Prostate gland (tissue), 2 donors: ENCODE measurements at places on chromosomes 16 and 17. TPM values are rescaled to one million over a fixed set of nuclear protein-coding genes. Genes with fewer than 3 reads are reported as not detected.
A peak's percentile ranks its signal among the peaks of the same experiment; 100 is the strongest.

GRCh38 chr17:43515656-43516055 is 30.5 kb downstream of the ETV4 start:
- no peak for DNase-seq
- H3K36me3 ChIP-seq: peaks cover 4% of the 10 kb centered on the region
- no peak overlapping the region for H3K4me3 ChIP-seq
- H3K27ac ChIP-seq: no peak overlapping the region
- no peaks in the 10 kb centered on the region for H3K27me3 ChIP-seq

DNA sequence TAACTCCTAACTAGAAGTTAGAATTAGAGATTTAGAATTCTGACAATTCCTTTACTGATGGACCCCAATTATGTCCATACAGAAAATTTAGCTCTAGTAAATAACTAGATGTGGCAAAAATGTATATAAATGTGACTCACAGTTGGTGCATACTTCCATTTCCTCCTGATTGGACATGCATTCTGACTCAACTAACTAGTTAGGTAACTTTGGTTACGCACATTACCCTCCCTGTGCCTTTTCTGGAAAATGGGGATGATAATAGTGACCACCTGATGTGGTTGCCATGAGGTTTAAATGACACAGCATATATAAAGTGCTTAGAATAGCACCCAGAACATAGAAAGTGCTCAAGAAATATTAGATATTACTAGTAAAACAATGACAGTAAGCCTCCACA is 550.0 kb upstream of the SALL1 start:
- H3K4me1 ChIP-seq: no peaks in the 10 kb centered on the region
- H3K27me3 ChIP-seq: no peaks in the 10 kb centered on the region
- no peak overlapping the region for H3K4me3 ChIP-seq
- no peak for DNase-seq
- no peaks in the 10 kb centered on the region for H3K36me3 ChIP-seq

DNA sequence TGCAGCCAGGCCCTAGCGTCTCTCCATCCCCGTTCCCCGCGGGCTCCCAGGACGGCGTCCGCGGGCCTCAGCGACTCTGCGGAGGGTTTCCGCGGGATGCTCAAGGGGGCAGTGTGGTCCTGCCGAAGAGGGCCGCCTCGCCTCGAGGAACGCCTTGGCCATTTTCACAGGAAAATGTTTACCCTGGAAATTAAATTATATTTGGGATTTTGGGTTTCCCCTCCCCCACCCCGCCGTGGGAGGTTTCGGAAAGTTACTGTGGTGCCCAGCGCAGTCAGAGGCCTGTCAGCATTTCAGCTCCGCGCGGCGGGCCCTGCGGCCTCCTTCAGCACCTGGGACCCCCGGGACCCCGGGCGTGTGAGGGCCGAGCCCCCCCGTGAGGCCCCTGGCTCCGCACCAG is 94.5 kb downstream of the PCTP start:
- peak; percentile 20 for DNase-seq
- H3K4me3 ChIP-seq: no peak overlapping the region
- H3K27ac ChIP-seq: no peak overlapping the region
- H3K4me1 ChIP-seq: no peaks in the 10 kb centered on the region
- no peaks in the 10 kb centered on the region for H3K27me3 ChIP-seq

DNA sequence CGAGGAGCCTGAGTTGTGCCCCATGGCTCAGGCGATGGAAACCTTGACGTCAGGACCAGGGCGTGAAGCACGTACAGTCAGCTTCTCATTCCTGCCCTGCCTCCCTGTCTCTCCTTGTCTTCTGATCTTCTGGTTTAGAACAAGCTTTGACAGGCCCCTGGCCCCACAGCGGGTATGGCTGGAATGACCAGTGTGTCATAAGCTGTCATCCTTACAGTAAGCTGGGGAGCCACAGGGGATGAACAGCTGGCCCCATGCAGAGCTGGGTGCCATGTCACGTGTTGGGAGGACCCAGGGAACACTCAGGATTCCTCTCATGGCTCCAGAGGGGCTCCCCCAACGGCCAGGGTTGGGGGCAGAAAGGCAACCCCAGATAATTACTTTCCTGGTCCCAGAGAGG is 157.6 kb upstream of the PLCG2 start:
- no peaks in the 10 kb centered on the region for H3K36me3 ChIP-seq
- no peaks in the 10 kb centered on the region for H3K27me3 ChIP-seq
- peak; percentile 60 for DNase-seq
- peaks cover 10% of the 10 kb centered on the region for H3K4me1 ChIP-seq
- H3K27ac ChIP-seq: no peak overlapping the region

GRCh38 chr16:85413691-85414663 is 199.1 kb upstream of the GSE1 start:
- H3K36me3 ChIP-seq: no peaks in the 10 kb centered on the region
- H3K4me1 ChIP-seq: peaks cover 3% of the 10 kb centered on the region
- no peaks in the 10 kb centered on the region for H3K27me3 ChIP-seq
- H3K27ac ChIP-seq: no peak overlapping the region

GRCh38 chr17:49789243-49789578 is 730 bp downstream of the KAT7 start:
- H3K36me3 ChIP-seq: peaks cover 6% of the 10 kb centered on the region
- H3K4me3 ChIP-seq: peak overlapping the region; percentile 94
- peaks cover 11% of the 10 kb centered on the region for H3K4me1 ChIP-seq
- no peak for DNase-seq
- H3K27ac ChIP-seq: peak overlapping the region; percentile 100

- H3K27ac ChIP-seq: no peak overlapping the region
- no peaks in the 10 kb centered on the region for H3K36me3 ChIP-seq
- H3K27me3 ChIP-seq: no peaks in the 10 kb centered on the region
- no peak overlapping the region for H3K4me3 ChIP-seq
These were observed 412.8 kb downstream of the KIF2B start for GRCh38 chr17:54235571-54235970.

- H3K27me3 ChIP-seq: no peaks in the 10 kb centered on the region
- no peak for DNase-seq
- peaks cover 12% of the 10 kb centered on the region for H3K4me1 ChIP-seq
- no peak overlapping the region for H3K27ac ChIP-seq
These were observed 59.2 kb downstream of the TBC1D16 start for GRCh38 chr17:79976451-79976850.

GRCh38 chr17:50638966-50639713 is 4.5 kb downstream of the ABCC3 start:
- H3K36me3 ChIP-seq: no peaks in the 10 kb centered on the region
- no peaks in the 10 kb centered on the region for H3K27me3 ChIP-seq
- H3K4me1 ChIP-seq: peaks cover 13% of the 10 kb centered on the region
- no peak overlapping the region for H3K4me3 ChIP-seq
- DNase-seq: peak; percentile 96

GRCh38 chr16:81994485-81994884 is 16.8 kb downstream of the SDR42E1 start:
- no peak for DNase-seq
- no peaks in the 10 kb centered on the region for H3K4me1 ChIP-seq
- no peak overlapping the region for H3K27ac ChIP-seq
- H3K27me3 ChIP-seq: no peaks in the 10 kb centered on the region
- H3K4me3 ChIP-seq: no peak overlapping the region

DNA sequence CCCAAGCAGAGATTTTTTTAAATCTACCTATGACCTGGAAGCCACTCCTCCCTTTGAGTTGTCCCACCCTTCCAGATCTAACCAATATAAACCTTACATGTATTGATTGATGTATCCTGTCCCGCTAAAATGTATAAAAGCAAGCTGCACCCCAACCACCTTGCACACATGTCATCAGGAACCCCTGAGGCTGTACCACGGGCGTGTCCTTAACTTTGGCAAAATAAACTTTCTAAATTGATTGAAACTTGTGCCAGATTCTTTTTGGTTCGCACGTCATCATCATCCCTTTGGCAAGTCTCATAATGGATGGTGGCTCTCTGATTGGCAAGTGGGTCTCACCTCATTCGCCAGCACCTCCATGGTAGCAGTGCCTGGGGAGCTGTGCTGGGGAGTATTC is 60.2 kb downstream of the CNGB1 start:
- H3K4me3 ChIP-seq: no peak overlapping the region
- no peaks in the 10 kb centered on the region for H3K27me3 ChIP-seq
- no peak overlapping the region for H3K27ac ChIP-seq
- no peak for DNase-seq

GRCh38 chr17:78176548-78177025 is 8.2 kb downstream of the SYNGR2 start:
- H3K4me1 ChIP-seq: peaks cover 18% of the 10 kb centered on the region
- DNase-seq: peak; percentile 73
- H3K27ac ChIP-seq: no peak overlapping the region
- H3K4me3 ChIP-seq: no peak overlapping the region

DNA sequence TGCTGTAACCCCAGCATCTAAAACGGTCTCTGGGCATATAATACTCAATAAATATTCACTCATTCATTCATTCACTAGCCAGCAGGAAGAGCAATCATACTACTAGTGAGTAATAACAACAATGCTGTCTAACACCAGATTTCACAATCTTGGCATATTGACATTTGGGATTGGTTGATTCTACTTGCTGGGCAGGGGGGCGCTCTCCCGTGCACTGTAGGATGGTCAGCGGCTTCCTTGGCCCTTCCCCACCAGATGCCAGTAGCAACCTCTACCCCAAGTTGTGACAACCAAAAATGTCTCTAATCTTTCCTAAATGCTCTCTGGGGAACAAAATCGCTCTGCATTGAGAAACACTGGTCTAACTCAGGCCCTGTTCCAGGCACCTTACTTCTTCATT is 20.7 kb downstream of the WFDC1 start:
- DNase-seq: no peak
- H3K4me3 ChIP-seq: no peak overlapping the region
- no peaks in the 10 kb centered on the region for H3K4me1 ChIP-seq
- no peaks in the 10 kb centered on the region for H3K27me3 ChIP-seq
- H3K27ac ChIP-seq: no peak overlapping the region

- peak; percentile 41 for DNase-seq
- H3K36me3 ChIP-seq: no peaks in the 10 kb centered on the region
- H3K4me1 ChIP-seq: peaks cover 10% of the 10 kb centered on the region
- no peaks in the 10 kb centered on the region for H3K27me3 ChIP-seq
- peak overlapping the region; percentile 70 for H3K27ac ChIP-seq
These were observed 4.8 kb downstream of the ATP2A3 start for GRCh38 chr17:3959295-3959899.

DNA sequence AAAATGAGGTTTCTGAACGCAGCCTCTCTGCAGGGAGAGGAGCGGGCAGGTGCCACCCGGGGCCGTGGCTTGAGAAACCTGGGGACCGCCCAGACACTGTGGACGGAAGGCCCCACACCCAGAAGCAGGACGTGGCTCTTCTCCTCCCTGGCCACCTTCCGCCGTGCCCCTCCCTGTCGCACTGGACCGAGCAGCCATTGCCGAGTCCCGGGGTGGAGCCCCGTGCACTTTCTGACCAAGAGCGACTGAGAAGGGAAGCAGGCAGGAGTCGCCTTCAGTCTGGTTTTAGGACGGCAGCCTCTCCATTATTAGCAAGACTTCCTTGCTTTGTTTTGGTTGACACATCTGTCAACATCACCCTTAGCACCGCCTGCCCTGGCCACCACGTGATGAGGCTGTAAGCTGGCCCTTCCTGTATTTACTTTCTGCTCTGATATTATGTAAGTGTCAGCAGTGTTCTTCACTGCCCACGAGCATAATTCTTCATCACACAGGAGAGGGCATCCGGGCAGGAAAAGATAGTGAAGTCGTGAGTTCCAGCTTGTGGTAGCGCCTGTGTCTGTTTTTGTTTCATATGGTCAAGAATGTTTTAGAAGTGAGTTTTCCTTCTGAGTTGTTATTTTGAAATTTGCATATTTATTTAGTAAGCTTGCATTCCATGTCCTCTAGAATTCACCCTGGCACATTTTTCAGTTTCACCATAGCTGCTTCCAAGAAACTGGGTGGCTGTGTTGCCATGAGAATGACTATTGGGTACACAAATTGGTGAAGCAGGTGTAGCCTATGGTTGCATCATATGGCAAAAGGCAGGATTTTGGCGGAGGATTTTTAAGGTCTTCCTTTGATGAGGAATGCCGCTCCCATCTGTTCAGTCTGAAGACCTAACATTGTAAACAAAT is 1.0 kb downstream of the HERPUD1 start:
- no peaks in the 10 kb centered on the region for H3K4me1 ChIP-seq
- peak; percentile 81 for DNase-seq
- peak overlapping the region; percentile 90 for H3K4me3 ChIP-seq
- peak overlapping the region; percentile 99 for H3K27ac ChIP-seq
- no peaks in the 10 kb centered on the region for H3K27me3 ChIP-seq

GRCh38 chr16:4852221-4852872 is 5.1 kb downstream of the UBN1 start:
- DNase-seq: no peak
- H3K36me3 ChIP-seq: peaks cover 4% of the 10 kb centered on the region
- no peaks in the 10 kb centered on the region for H3K27me3 ChIP-seq
- H3K4me1 ChIP-seq: peaks cover 3% of the 10 kb centered on the region
- no peak overlapping the region for H3K4me3 ChIP-seq

GRCh38 chr17:34400301-34400931 is 37.4 kb upstream of the CCL1 start:
- DNase-seq: no peak
- no peak overlapping the region for H3K27ac ChIP-seq
- no peaks in the 10 kb centered on the region for H3K4me1 ChIP-seq

DNA sequence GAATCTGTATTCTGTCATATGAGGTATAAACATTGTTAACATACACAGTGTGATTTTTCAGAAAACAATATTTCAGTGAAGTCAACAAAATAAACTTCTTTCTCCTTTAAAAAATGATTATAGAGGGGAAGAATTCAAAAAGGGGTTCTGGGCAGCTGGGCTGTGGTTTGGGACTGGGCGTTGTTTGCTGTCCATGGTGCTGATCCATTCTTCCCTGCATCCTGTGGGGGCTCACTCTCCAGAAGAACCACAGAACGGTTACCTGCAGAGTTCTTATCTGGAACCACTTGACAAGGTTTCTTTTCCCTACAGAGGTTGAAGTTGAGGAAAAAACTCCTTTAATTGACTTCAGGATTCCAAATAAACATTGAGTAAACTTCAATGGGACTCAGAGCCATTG is 1091.0 kb downstream of the CDH8 start:
- H3K4me3 ChIP-seq: no peak overlapping the region
- no peak for DNase-seq
- no peaks in the 10 kb centered on the region for H3K4me1 ChIP-seq
- H3K27ac ChIP-seq: no peak overlapping the region
- no peaks in the 10 kb centered on the region for H3K36me3 ChIP-seq
- H3K27me3 ChIP-seq: no peaks in the 10 kb centered on the region

Gene CTRL
- total RNA-seq: not detected

Gene PRRT2
- total RNA-seq: 19.2 TPM

Gene ZFHX3
- total RNA-seq: 53.9 TPM

Gene FBXW10B
- 5.1 TPM for total RNA-seq

Gene GNAO1
- 23.6 TPM for total RNA-seq

Gene PCGF2
- total RNA-seq: 17.1 TPM

Gene HS3ST3B1
- total RNA-seq: 2.8 TPM

Gene DOC2B
- total RNA-seq: 3.1 TPM

Gene C1QTNF8
- total RNA-seq: not detected

Gene CMTM2
- not detected for total RNA-seq

Gene B4GALNT2
- not detected for total RNA-seq

Gene CWC25
- 21.9 TPM for total RNA-seq

Gene ASIC2
- not detected for total RNA-seq
